ENCODE measurements at places on chromosomes 2 and 18. TPM values are rescaled to one million over a fixed set of nuclear protein-coding genes. Genes with fewer than 3 reads are reported as not detected.

DNA sequence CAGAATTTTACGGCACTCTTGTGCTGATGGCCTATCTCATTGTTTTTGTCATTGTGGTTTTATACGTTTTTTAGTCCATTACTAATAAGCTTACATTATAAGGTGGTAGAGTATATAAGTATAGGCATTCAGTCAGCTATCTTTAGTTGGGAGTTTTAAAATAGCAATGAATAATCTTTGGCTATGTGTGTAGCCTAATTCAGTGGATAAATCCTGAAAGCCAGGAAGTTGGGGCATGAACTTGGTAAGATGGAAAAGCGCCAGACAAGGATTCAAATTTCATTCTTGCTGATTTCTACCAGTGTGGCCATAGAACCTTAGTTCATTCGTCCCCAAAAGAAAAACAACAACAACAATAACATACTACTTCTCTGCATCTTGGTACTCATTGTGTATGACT, 31.2 kb downstream of the EPC2 start:
- no peaks in the 10 kb centered on the region for H3K36me3 ChIP-seq
- no peaks in the 10 kb centered on the region for H3K27me3 ChIP-seq
- no peak for DNase-seq
- H3K4me1 ChIP-seq = no peaks in the 10 kb centered on the region
- H3K27ac ChIP-seq = no peak overlapping the region

GRCh38 chr2:82283075-82283474, 1978.5 kb upstream of the LRRTM1 start:
- H3K27me3 ChIP-seq = no peaks in the 10 kb centered on the region
- DNase-seq = no peak
- no peak overlapping the region for H3K4me3 ChIP-seq
- no peaks in the 10 kb centered on the region for H3K36me3 ChIP-seq
- H3K4me1 ChIP-seq = no peaks in the 10 kb centered on the region
- H3K27ac ChIP-seq = no peak overlapping the region

GRCh38 chr2:17148407-17149145, 369.7 kb downstream of the RAD51AP2 start:
- H3K4me3 ChIP-seq = no peak overlapping the region
- no peaks in the 10 kb centered on the region for H3K36me3 ChIP-seq
- DNase-seq = no peak
- no peaks in the 10 kb centered on the region for H3K27me3 ChIP-seq

Gene AQP12B
- total RNA-seq = not detected

Gene KCNG2
- not detected for total RNA-seq

Measured in uterus (tissue), 4 donors.